Head of caudate nucleus (tissue), 42 donors: ENCODE measurements at places on chromosomes 1 and 21.

DNA sequence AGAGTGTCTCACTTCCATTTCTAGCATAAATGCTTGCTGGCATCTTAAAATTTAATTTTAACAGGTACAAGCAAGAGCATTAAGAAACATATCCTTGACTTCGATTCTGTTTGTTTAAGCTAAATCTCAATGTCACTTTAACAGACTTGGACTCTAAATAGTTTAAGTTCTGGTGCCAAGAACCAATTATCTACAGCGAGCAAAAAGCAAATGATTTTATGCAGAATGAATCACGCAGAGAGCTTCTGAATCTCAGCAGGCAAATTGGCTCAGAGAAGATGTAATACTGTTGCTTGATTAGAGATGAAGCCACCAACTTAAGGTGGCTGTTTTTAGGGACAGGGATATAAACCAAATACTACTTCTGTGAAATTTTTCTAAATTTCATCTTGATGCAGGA is 117.0 kb upstream of the PLD5 start:
- DNase-seq: no peak

GRCh38 chr1:160030657-160031364 is 979 bp downstream of the PIGM start:
- no peak for DNase-seq

DNA sequence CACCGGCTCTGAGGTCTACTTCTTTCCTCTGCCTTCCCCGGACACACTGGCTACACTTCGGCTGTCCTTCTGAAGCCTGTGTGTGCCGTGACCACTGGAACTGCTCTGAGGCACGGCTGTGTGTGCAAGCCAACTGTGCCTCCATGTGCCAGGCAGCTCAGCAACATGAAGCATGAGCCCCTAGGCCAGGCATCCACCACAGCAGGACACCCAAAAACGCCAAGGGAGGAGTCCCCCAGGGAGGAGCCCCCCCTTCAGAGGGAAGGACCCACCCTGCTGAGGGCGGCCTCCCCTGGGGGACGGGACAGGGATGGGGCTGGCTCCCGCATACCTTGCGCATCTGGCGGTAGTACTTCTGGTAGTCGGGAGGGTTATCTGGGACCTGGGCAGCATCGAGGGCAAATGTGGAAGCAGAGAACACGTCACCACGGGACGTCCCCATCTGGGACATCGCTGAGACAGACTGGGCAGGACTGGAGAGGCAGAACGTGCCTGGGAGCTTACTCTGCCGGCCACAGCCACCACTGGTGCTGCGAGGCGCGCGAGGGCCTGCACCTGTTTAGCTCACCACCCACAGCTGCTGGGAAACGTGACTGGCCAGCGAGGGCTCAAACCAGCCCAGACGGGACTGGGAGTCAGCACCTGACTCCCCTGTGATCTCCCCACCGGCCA is 20.5 kb downstream of the LSS start:
- DNase-seq: no peak

- no peak for DNase-seq
Observed at GRCh38 chr1:13760921-13761320, 60.9 kb downstream of the PRDM2 start.

- DNase-seq: no peak
Observed at GRCh38 chr21:33015096-33015495, 10.6 kb upstream of the OLIG2 start.

GRCh38 chr1:94463765-94464330 is 45.7 kb downstream of the ABCD3 start:
- DNase-seq: no peak

GRCh38 chr1:208855403-208855802 is 611.2 kb upstream of the PLXNA2 start:
- DNase-seq: no peak

- DNase-seq: no peak
Observed at GRCh38 chr1:91787919-91788318, 98.0 kb downstream of the TGFBR3 start.

- no peak for DNase-seq
Observed at GRCh38 chr1:62589321-62589720, 8.0 kb upstream of the ANGPTL3 start.

DNA sequence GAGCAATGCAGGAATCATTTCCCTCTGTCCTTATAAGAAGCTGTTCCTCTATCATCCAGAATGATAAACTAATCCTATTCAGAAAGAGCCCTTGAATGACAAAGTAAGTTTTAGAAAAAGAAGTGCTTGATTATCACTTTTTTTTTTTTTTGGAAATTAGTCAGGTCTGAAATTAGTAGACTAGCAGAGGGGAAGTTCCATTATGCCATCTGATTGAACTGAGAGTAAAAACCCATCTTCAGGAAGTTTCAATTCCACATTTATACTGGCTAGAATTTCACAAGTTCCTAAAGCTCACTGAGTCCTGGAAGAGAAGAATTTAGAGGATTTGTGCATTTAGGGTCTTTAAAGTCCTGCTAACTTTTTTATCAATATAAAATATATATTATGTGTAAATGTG is 128.8 kb upstream of the COA6 start:
- no peak for DNase-seq

- no peak for DNase-seq
Observed at GRCh38 chr1:208682664-208683013, 438.5 kb upstream of the PLXNA2 start.

DNA sequence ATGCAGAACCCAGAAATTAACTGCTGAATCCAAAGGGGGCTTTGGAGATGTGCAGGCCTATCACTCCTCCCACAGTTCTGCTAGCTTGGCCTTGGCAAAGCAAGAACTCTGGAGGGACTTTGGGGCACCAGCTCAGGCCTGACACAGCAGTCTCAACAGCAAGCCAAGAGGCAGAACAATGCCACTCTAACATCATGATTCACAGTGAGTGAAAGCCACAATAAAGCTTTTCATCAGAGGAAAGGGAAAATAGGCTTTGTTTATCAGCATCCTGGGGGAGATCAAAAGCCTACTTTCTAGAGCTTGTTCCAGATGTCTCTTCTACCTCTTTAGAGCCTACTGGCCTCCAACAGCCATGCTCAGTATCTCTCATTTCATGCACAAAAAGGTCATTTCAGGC is 283.4 kb downstream of the KCNH1 start:
- DNase-seq: peak; percentile 66

- DNase-seq: no peak
Observed at GRCh38 chr1:156100205-156100995, 14.1 kb upstream of the LMNA start.
